Daoy (cell line): ENCODE measurements at places on chromosomes 2 and 18. TPM values are rescaled to one million over a fixed set of nuclear protein-coding genes. Genes with fewer than 3 reads are reported as not detected.
A peak's percentile ranks its signal among the peaks of the same experiment; 100 is the strongest.

DNA sequence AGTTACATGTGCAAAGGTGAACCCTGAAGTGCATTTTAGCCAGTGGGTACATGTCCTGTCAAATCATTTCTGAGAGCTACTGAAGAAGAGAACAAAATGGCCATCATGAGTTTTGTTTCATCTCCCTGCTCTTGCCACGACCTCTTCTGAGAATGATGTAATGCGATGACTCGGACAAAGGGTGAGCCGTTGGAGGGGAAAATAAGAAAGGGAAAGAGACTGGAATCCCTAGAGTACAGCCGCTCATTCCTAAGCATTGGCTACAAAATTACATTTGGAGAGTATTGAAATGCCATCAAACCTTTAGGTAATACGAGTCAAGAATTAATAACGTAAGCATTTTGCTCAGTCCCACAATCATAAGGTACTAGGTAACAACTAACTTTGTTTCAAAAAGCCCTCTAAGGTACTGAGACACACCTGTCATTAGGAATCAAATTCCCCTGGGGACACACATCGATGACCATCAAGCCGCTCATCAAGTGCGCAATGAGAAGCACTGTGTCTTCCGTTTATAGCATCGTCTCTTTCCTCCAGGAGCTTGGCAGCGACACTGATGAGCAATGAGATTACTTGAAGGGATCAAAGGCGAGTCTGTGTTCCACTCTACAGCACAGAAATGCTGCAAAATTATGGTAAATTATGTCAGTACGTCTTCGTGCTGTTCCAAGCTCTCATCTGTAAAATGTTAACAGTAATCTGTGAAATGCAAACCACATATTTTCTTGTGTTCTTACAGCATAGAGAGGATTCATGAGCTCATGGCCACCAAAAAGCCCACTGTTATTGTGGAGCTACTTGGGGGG lies 97.3 kb upstream of the PIEZO2 start:
- peak; percentile 27 for DNase-seq

- DNase-seq: no peak
Observed at GRCh38 chr2:120435671-120436459, 89.9 kb downstream of the INHBB start.

ALPP gene
- 0.03 TPM in 1 of 2 replicates, not detected in the other for total RNA-seq

DNA sequence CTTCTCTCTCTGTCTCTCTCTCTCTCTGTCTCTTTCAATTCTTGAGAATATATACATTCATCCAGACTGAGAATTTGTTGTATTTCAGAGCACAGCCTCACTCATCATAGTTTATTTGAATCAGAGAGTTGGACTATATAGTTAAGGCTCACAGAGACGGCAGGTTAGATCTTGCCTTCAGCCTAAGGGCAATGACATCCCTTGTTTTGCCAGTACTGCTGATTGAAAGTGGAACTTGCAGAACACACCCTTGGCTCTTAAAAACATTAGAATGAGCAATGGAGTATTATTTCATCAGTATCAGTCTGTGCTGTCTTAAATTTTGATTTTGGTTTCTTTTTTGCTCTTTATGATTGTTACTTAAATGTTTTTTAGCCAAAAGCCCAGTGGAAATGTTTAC lies 62.0 kb upstream of the DSG1 start:
- no peak for DNase-seq

HOXD12 gene
- total RNA-seq: 0.46 TPM in 1 of 2 replicates, not detected in the other

WDR43 gene
- total RNA-seq: 108 and 111 TPM in 2 replicates

STARD6 gene
- 0.11 TPM in 1 of 2 replicates, not detected in the other for total RNA-seq

- peak; percentile 25 for DNase-seq
Observed at GRCh38 chr2:45607701-45608100, 3.4 kb downstream of the SRBD1 start.

DNA sequence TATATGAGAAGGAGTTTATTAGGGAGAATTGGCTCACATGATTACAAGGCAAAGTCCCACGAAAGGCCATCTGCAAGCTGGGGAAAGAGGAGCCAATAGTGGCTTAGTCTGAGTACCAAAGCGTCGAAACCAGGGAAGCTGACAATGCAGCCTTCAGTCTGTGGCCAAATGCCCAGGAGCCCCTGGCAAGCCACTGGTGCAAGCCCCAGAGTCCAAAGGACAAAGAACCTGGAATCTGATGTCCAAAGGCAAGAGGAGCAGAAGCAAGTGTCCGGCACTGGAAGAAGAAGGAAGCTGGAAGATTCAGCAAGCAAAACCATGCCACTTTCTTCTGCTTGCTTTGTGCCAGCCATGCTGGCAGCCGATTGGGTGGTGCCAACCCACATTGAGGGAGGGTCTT lies 74.3 kb upstream of the NPAS2 start:
- no peak for DNase-seq

GRCh38 chr18:73270920-73271634 lies 403.3 kb upstream of the NETO1 start:
- no peak for DNase-seq

DNA sequence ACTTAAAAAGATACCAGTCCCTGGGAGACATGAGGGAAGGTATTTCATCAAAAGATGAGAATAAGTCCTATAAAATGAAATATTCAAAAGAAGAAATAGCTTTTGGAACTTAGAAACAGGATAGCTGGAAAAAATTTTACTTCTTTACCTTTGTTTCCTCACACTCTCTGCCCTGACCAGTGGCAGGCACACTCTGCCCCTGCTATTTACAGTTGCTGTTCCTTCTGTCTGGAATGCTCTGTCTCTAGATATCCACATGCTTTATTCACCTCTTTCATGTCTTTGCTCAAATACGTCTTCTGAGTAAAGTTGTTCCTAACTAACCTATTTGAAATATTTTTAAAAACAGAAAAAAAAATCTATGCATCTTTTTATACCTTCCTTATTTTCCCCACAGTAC lies 125.6 kb downstream of the PTRHD1 start:
- no peak for DNase-seq

PLCD4 gene
- total RNA-seq: 0.06 TPM in 1 of 2 replicates, not detected in the other

DNA sequence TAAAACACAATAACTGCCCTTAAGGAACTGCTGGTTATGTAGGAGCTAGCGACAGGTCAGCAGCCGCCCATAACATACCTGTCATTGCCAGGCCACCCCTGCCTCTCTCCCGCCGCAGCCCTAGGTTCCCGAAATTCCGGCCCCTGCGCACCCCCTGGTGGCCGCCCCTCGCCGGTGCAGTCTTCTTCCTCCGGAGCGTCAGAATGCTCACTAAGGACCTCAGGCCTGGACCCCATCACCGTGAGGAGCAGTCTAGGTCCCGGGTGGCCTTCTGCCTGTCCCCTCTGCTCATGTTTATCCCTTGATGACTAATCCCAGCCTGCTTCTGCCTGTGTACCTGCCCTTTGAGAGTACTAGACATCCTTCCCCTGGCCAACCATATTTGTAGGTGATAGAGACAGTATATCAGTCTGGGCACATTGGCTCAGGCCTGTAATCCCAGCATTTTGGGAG lies 115.7 kb upstream of the SLC1A4 start:
- peak; percentile 67 for DNase-seq

DNA sequence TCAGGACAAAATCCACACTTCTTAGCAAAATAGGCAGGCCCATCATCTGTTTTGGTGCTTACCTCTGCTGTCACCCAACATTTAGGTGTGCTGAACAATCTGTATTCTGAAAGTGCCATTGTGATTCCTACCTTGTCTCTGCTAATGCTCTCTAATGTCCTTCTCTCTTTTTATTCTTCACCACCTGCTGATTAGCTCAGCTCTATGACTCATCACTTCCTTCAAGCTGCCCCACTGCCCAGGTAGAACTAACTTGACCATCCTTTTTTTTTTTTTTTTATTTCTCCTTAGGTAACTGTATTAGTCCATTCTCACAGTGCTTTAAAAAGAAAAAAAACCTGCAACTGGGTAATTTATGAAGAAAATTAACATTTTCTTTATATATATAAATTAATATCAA lies 478.7 kb upstream of the POU3F3 start:
- DNase-seq: no peak

DNA sequence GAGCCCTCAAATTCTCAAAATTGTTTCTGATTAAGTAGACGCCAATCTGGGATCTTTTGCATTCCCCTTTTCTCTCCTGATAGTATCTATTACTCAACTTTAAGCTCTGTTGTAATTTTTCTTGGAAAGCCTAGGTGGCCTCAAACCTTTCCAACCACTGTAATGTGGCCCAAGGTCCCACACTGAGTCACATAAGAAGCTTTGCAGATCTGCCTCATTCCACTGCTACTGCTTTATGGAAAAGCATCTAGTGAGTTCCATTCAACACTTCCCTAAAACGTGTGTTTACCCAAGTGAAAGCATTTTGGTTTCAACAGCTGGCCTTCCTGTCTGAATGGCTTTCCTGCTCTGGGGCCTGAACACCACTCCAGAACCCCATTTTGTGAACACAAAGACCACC lies 493.6 kb upstream of the SPHKAP start:
- DNase-seq: no peak

DNA sequence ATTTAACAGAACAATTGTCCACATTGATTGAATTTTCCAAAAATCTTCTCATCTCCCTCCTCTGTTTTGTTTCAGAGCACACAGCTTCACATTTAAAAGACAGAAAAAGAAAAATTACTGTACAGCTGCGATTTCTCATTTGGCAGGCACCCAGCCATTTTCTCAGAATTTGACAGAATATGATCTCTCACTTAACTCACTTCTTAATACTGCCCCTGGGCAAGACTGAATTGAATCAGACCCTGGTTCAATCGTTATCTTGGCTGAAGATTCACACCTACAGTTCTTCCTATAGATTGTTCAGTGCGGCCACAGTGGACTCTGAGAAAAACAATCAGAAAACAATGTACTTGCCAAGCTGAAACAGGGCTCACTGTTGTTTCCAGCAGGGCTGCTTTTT lies 90.2 kb upstream of the LHCGR start:
- DNase-seq: no peak
